Stimulated activated CD8-positive, alpha-beta memory T cell treated with anti-CD3 and anti-CD28 coated beads, Interleukin-15, amount 100 ng/mL, for 48 hours (primary cell): ENCODE measurements at places on chromosomes 7 and 10.

DNA sequence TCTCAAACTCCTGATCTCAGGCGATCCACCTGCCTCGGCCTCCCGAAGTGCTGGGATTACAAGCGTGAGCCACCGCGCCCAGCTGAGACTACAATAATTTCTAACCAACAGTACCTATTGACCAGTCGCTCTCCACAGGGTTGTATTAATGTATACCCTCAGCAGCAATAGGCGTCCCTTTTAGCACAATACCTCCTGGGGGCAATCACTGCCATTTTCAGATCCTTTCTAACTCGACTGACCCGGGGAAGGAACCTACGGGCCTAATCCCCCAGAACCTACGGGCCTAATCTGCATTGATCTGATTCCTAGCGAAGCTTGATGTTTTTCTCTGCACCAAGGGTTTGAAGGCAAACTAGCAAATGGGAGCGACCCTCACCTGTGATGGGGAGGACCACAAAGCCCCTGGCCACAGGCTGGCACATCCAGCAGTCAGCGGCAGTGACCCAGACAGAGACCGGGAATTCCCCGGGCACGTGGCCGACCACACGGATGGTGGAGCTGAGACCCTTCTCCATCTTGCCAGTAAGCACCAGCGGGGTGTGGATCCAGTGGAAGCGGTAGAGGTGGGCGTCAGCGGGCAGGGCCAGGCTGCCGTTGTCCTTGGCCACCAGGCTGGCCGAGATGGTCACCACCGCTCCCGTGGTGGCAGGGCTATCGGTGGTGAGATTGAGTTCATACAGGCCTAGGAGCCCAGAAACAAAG lies 6.9 kb downstream of the TMEM130 start:
- no peak for DNase-seq

DNA sequence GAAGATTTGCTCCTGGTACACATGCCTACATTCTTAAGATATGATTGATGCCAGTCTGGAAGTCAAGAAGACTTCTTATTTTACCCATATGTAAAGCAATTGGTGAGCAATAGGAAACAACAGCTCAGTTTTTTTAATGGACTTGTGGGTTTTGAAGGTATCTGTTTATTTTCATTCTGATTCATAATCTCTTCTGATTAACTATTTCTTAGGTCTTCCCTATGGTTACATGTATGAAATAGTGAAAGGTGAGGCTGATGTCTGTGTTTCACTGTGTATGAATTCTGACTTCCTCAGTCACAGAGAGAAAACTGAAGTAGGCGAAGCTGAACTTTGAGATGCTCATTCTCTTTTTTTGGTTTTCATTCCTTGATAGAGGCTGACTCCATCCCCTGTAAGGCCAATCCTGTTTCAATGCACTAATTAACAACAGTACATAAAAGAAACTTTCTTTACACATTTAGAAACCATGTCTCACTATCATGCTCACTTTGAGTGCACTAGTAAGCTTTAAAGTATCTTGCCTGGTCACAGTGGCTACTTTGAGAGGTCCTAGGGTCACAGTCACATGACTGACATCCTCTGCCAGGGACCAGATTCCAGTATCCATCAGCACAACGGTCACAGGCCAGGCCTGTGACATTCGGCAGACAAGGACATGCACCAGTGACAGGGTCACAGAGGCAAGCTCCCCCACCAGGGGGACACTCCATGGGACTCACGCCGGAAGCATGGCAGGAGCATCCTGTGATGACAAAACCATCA lies 59.5 kb upstream of the LAMB1 start:
- DNase-seq, result no peak

DNA sequence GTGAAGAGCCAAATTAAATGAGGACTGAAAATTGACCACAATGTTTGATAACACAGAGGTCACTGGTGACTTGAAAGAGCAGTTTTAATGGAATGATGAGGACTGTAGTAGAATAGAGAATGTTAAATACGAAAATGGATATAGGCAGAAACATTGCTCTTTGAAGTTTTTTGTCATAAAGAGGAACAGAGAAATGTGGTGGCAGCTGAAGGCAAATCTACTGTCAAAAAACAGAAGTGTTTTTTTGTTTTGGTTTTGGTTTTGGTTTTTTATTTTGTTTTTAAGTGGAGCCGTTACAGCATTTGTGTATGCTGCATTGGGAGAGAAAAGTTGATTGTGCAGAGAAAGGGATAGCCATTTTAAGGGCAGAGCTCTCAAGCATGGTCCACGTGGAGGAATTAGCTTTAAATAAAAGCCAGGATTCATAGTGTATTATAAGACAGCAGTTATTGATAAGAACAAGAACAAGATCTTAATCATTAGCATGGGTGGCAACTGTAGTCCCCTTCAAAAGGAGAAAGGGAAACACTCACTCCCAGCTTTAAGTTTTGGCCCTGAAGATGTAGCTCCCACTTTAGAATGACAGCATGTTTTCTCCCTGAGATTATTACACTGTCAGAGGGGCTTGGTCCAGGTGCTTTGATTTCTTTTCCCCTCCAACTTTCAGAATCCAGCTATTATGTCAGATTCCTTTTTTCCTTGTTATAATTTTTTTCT lies 156.7 kb upstream of the BET1 start:
- no peak for DNase-seq

DNA sequence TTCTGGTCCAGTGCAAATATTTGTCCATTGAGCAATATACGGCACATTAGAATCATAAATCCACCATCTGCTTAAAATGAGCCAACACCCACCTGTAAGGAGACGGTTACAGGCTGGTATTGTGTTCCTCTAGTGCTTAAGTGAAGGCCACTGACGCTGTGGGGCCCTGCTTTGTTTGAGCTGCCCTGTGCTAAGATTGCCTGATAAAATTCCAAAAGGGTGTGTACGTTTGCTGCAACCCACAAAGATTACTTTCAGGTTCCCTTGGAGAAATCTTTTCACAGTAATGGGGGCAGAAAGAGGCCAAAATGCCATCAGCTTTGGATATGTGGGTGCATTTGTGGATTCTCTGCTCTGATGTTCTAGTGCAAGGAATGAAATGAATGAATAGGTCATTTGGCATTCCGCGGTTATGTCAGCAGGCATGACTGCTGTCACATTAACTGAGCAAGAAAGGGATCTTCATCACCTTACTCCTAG lies 34.4 kb downstream of the AGR3 start:
- no peak for DNase-seq

DNA sequence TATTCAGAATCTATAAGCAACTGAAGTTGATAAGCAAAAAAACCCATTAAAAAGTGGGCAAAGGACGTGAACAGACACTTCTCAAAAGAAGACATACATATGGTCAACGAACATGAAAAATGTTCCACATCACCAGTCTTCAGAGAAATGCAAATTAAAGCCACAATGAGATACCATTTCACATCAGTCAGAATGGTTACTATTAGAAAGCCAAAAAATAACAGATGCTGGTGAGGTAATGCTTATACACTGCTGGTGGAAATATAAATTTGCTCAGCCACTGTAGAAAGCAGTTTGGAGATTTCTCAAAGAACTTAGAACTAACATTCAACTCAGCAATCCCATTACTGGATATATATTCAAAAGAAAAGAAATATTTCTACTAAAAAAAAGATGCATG lies 332.8 kb upstream of the PLXDC2 start:
- no peak for DNase-seq

- no peak for DNase-seq
These were observed 10.7 kb upstream of the AKR1B1 start for GRCh38 chr7:134469622-134470021.

- DNase-seq, result no peak
These were observed 89.0 kb upstream of the PPP2R2D start for GRCh38 chr10:131811630-131812403.

GRCh38 chr7:25068502-25069213 lies 56.4 kb downstream of the CYCS start:
- DNase-seq, result no peak

- DNase-seq, result no peak
These were observed 53.0 kb downstream of the WNT2 start for GRCh38 chr7:117269886-117270285.

- no peak for DNase-seq
These were observed 28.0 kb upstream of the GNAI1 start for GRCh38 chr7:80106498-80107113.

DNA sequence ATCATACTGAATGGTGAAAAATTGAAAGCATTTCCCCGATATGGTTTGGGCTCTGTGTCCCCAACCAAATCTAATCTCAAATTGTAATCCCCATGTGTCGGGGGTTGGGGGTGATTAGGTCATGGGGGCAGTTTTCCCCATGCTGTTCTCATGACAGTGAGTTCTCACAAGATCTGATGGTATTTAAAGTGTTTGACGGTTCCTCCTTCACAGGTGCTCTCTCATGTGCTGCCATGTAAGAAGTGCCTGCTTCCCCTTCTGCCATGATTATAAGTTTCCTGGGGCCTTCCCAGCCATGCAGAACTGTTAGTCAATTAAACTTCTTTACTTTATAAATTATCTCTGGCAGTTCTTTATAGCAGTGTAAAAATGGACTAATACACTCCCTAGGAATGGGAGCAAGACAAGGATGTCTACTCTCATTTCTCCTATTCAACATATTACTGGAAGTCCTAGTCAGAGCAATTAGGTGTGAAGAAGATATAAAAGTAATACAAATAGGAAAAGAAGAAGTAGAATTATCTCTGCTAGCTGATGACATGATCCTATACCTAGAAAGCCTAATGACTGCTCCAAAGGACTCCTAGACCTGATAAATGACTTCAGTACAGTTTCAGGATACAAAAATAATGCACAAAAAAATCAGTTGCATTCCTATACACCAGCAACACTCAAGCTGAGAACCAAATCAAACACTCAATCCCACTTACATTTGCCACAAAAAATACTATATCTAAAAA lies 260.6 kb downstream of the RNLS start:
- no peak for DNase-seq

- peak; percentile 69 for DNase-seq
These were observed 25.0 kb downstream of the RGS10 start for GRCh38 chr10:119517235-119518141.
